ENCODE measurements at places on chromosomes 12 and 14.

DNA sequence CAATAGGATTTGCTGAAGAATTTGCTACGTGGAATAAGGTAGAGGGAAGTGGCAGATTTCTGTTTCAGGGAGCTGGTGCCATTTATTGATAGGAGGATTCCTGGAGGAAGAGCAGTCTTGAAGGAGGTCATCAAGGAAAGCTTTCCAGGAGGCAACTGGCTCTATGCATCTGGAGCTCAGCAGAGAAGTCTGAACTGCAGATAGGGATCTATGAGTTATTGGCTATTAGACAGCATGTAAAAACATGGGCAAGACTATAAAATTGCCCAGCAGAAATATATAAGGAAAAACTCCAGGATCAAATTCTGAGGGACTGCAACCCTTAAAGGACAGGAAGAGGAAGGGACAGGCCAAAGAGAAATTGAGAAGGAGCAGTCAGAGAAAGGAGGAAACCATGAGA, 8.9 kb upstream of the RAP1B start:
- no peak for DNase-seq

GRCh38 chr12:110906985-110907384, 13.4 kb downstream of the MYL2 start:
- no peak for DNase-seq

DNA sequence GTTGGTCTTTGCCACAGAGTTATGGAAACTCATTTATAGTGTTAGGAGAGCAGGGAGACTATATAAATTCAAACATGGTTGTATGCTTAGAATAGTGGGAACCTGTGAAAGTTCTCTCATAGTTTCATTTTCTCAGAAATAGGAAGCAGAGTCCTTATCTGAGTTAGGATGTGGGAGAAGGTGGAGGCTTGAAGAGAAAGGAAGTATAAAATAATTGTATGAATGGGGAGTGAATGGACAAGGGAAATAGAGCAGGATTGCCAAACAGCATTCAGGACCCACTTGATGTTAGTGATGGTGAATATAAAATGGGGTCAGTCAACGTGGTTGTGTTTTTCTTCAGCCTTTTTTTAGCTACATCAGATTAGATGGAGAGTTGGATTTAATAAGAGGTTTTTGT, 34.0 kb upstream of the TPH2 start:
- no peak for DNase-seq

DNA sequence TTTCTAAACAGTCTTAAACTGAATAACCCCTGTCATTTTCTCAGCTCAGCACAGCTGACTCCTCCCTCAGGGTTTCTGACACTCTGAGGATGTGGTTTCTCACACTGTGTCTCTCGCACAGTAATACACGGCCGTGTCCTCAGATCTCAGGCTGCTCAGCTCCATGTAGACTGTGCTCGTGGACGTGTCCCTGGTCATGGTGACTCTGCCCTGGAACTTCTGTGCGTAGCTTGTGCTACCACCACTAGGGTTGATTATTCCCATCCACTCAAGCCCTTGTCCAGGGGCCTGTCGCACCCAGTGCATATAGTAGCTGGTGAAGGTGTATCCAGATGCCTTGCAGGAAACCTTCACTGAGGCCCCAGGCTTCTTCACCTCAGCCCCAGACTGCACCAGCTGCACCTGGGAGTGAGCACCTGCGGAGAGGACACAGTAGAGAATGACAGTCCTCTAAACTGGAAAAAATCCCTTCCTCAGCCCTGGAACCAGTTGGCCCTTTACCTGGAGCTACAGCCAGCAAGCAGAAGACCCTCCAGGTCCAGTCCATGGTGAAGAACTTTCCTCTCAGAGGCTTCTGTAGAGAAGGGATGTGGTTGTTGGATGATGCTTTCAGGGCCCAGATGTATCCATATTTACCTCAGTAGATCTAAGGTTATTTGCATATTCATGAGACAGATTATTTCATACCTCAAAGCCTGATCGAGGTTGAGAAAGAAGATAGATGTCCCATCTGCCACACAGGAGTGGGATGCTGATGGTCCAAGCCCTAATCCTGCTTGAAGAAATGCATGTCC, 984.8 kb downstream of the TMEM121 start:
- DNase-seq: peak; percentile 43

GRCh38 chr12:54368709-54369596, 4.7 kb upstream of the GPR84 start:
- peak; percentile 87 for DNase-seq

- no peak for DNase-seq
Measured at GRCh38 chr12:122909442-122910288, 13.7 kb upstream of the VPS37B start.

- no peak for DNase-seq
Measured at GRCh38 chr14:95620659-95621059, 65.6 kb upstream of the TCL1B start.

- no peak for DNase-seq
Measured at GRCh38 chr14:44736326-44736725, 225.4 kb downstream of the KLHL28 start.

DNA sequence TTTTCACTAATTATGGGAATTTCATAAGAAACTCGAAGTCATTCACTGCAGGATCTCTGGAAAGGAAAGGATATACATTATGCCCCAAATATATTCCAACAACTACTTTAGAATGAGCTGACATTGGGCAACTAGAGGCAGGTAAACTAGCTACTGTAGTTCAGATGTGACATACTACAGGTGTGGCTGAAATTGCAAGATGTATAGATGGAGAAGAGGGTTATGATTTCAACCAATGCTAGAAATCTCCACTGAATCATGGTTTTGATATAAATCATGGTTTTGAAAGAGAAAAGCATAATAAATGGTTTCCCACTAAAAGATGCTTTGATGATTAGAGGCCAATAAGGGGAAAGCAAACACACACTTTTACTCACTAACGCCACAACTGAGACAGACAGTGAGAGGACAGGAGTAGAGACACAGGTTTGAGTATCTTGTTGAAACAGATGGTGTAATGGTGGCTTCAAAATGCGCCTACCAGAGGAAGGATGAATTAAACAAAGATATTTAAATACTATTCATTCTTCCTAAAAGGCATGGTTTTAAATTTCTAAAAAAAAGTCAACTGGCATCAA, 296.1 kb upstream of the DIO2 start:
- no peak for DNase-seq

- peak; percentile 34 for DNase-seq
Measured at GRCh38 chr14:105192866-105193731, 12.0 kb upstream of the NUDT14 start.

DNA sequence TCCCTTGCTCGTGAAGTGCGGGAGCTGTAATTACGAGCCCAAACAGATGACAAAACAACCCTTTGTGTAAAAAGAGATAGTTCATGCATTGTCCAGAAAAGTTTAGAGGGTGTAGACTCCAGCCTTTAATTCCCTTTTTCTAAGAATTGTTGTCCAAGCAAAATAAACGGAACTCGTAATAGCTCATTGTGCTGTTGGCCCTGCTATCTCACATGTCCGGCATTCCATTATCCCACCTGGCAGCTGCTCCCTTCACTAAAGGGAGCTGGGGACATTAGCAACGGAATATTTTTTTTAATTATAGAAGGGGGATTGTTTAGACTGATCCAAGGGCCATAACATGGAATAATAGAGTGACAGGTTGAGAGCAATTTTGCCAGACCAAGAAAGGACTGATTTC, 277.5 kb upstream of the TBX3 start:
- no peak for DNase-seq

DNA sequence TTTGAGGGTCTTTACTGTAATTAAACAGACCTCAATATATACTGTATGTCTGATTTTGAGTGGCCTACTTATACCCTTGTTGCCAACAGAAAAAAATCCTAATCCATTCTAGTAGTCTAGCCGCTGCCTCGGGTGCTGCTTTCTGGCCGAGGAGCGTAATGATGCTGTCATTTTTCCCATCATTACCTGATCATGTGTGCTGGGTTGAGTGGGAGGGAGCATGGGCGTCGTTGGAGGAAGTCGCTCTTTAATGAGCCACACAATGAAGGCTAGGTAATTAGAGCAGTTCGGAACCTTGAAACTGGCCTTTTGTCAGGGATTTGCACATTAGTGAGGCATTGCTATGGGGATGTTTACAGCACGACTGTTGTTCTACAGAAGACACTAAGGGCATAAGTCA, 76.1 kb upstream of the RFX4 start:
- DNase-seq: no peak

DNA sequence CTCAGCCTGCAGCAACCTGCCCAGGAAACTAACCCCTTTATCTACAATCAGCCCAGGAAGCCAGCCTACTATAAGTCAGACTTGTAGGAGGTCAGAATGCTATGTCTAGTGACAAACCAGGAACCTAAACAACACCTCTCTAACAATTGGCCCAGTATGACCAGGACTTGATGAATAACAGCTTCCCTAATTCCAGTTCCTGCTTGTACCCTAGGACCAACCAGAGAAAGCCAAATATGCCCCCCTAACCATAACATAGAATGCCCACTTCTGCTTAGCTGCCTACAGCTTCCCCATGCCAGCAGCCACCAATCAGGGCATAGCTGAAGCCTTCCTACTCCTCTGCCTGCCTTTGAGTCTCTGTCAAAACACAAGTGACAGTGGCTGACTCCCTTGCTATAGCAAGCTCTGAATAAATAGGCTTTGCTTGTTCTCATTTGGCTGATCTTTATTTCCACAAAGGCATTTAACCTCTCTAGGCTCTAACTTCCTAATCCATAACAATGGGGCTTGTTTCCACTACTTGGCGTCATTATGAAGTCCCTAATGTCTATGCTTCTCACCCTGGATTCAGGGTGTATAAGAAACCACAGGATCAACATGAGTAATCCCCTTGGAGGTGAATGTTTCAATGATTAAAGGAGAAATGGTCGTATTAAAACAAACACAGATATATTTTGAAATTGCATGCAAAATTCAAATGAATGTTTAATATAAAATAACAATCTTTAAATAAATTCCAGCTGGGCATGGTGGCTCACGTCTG, 220.2 kb downstream of the ANO6 start:
- DNase-seq: no peak

DNA sequence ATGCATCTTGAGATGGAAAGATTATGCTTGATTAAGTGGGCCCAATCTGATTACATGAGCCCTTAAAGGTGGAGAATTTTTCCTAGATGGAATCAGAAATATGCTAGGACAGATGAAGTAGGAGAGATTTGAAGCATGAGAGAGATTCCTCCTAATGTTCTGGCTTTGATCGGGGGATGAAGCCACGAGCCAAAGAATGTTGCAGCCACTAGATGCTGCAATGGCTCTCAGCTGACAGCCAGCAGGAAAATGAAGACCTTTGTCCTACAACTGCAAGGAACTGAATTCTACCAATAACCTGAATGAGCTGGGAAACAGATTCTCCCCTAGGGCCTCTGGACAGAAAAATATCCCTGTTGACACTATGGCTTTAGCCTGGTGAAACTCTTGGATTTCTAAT, 82.6 kb upstream of the ATP2B1 start:
- no peak for DNase-seq

DNA sequence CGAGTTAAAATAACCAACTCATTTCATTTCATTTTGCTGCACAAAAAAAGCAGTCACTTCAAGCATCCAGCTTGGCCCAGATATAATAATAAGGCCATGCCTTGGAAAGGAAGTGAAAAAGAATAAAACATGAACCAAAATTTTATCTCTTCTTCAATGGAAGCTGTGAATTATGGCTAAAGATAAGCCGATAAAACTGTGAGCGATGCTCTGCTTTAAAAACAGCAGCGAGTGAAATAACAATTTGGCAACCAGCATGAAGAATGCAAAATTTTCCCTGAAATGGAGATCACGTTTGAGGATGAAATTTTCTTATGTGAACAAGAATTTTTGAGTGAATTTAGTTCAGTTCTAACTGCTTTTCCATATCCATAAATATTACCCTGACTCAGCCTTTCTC, 70.4 kb downstream of the KCNC2 start:
- DNase-seq: no peak

DNA sequence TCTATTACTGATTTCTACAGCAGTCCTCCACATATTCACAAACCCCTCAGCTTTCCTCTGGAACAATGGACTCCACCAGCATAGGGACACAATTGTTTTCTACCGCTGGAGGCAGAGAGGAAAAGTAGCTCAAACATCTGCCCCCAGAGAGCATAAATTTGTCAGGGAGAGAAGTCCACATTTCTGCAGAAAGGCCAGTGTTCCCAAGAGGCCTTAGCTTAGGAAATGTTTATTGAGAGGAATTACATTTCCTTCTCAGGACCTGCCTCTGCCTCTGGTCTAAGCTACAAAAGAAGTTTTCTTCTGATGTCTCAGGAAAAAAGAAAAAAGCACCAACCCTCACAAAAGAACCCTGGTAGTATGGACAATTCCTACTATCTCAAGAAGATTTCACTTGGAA, 217.8 kb upstream of the BMP4 start:
- no peak for DNase-seq

- peak; percentile 59 for DNase-seq
Measured at GRCh38 chr14:105019861-105020814, 745 bp downstream of the CDCA4 start.

Measured in stimulated activated CD4-positive, alpha-beta T cell treated with anti-CD3 and anti-CD28 coated beads, Interleukin-1b, Interleukin-23, amount 100 ng/mL, for 48 hours (primary cell).